ENCODE measurements at places on chromosomes 7 and 10.

GRCh38 chr7:112272921-112273561, 66.5 kb downstream of the ZNF277 start:
- no peak for DNase-seq

- DNase-seq, result no peak
Measured at GRCh38 chr7:129471402-129471827, 30.9 kb upstream of the SMKR1 start.

DNA sequence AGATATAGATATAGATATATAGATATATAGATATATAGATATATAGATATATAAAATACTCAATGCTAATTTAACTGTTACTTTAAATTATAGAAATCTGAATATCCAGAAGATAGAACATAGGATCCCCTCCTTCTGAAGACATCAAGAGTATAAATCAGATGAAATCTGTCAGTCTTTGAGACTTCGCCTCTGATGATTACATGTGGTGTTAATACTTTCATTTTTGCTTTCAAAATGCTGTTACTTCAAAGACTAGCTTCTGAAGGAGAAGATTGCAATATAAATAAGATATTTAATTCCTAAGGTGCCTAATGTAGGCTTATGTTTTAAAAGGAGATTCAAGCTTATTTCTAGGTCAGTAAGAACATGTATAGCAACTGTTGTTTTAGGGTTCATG, 180.4 kb downstream of the TSPAN12 start:
- no peak for DNase-seq

DNA sequence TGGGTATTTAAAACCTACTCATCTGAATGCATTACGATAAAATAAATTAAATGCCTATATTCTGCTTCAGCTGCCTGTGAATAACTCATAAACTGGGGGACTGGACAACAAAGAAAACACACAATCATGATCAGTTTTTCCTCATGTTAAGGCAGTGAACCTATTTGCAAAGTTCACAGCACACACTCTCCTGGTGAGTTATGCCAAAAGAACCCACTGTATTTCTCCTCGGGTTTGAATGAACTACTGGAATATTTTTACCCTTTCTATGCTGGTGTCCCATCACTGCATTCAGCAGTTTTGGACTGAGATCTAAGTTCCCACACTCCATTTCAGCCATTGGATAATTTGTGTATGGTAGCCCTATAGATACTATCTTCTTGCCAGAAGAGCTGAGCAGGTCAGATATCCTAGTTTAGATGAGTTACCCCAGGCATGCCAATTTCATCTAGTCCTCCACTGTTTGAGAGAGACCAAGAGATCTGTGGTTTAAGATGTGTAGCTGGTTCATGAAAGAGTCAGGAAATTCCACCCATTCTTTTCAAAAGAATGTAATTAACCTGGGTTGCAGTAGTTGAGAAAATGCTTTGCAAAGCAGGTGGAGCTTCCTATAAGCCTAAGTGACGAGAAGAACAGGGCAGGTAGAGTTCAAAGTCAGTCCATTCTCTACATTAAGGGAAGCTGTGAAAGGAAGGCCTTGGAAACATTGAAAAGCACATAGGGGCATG, 101.7 kb downstream of the PLXDC2 start:
- no peak for DNase-seq

- no peak for DNase-seq
Measured at GRCh38 chr7:780081-780480, 52.2 kb upstream of the SUN1 start.

GRCh38 chr10:127310430-127310829, 114.0 kb upstream of the INSYN2A start:
- no peak for DNase-seq

DNA sequence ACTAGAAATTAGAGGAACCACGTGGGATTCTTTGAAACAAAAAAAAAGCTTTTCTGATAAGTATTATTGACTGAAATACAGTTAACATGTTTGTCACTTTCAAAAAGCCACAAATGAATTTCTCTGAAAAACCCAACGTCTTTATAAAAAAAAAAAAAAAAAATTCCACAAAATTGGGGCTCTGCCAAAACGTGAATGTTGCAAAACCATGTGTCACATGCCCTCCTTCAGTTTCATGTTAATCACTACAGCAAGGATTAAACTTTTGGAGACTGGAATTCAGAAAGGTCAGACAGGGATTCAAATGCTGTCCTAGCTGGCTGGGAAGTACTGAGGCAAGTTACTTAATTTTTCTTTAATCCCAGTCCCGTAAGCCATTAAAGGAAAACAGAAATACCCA, 278.0 kb upstream of the KLF14 start:
- DNase-seq, result no peak
